Fibroblast of the aortic adventitia (primary cell): ENCODE measurements at places on chromosomes 7 and 10.

- no peak for DNase-seq
Observed at GRCh38 chr7:1275451-1276381, 43.0 kb downstream of the UNCX start.

DNA sequence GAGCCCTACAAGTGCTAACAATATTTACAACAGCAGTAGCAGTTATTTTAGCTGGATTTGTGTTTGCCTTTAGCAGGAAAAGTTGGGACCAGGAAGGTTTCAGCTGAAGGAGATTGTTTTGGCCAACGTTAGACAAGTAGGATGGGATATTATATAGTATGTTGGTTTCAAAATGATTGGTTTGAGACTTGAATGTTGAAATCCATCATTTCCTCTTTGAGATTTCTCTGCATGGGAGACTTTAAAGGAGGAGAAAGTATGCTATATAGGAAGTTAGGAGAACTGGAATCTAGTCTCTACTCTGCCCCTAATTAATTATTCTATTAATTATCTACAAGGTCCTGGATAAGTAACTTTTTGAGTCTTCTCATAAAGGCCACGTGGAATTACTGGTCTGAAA lies 263.8 kb downstream of the PTEN start:
- no peak for DNase-seq

DNA sequence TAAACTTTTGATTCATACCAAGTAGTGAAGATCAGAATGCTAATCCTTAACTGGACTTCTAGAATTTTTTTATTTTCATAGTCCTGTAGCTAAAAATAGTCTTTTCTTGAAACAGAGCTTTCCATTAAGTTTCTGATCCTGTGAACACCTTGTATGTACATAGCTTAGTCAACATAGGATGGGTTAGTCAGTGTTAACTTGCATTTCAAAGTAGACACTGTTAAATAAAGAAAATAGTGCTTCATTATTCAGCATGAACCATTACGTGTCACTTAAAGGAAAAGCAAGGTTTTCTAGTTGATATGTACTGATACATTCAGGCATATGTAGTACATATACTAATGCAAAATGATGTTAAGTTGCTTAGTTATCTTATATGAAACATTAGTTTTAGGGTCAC lies 7.5 kb upstream of the HDAC9 start:
- no peak for DNase-seq

GRCh38 chr7:107684947-107685463 lies 24.4 kb downstream of the SLC26A4 start:
- DNase-seq: no peak

GRCh38 chr10:47381427-47382379 lies 2.4 kb downstream of the ZNF488 start:
- no peak for DNase-seq

DNA sequence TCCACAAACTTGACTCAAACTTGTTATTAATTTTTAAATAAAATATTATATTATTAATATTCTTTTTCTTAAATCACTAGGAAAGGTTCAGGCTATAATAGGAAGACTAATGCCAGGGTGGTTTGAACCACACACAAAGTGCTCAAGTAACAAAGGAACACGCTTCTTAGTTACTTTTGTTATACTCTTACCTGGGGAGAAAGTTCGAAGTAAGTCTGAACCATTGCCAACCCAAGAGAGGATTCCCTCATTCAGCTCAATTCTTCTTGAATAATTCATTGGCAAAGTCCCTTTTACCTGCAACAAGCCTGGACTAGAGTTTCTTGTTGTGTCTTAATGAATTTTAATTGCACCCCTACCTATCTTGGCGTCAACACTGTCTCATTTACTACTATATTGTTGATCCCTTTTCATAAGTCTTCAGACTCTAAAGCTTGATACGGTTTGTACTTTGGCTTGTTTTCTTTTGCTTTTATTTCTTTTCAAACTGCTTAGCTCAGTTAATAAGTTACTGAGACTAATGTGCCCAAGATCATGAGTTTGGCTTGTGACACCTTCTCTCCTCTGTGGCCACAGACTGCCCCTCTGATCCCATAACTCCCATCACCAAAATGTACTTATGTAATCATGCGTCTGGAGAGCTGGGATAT lies 10.2 kb upstream of the C10orf67 start:
- DNase-seq: no peak

- no peak for DNase-seq
Observed at GRCh38 chr10:96441322-96441885, 72.3 kb downstream of the TLL2 start.

GRCh38 chr7:151491859-151492258 lies 27.8 kb downstream of the RHEB start:
- peak; percentile 83 for DNase-seq

DNA sequence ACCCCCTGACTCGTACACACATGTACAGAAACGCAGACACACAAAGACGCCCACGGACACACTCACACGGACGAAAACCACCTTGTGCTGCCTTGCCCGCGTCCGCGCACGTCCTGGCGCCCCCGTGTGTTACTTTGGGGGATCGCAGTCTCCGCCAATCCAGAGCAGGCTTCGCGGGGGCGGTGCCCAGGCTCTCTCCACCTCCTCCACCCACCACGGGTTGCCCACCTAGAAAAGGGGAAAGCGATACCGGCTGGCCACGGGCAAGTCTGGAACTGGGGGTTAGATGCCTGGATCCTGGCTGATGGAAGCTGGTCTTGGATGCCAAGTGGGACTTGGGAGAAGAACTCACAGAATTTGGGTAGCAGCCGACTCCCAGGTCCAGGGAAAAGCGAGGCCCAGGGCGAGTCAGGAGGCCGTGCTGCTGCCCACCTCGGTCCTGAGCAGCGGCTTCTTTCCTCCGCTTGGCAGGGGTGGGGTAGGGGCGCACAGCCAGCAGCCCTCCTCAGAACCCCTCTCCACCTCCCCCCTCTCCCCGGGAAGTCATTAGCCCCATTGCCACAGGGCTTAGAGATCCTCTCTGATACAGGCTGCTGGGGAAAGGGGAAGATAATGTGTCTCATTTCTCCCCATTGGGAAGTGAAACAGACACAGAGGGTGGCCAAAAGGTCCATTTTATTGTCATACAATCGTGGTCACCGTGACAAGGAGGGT lies 4.6 kb upstream of the VGF start:
- DNase-seq: peak; percentile 61

GRCh38 chr10:31745612-31746376 lies 182.8 kb downstream of the ARHGAP12 start:
- DNase-seq: peak; percentile 86

GRCh38 chr10:79492839-79493238 lies 19.5 kb upstream of the EIF5AL1 start:
- no peak for DNase-seq
